ENCODE measurements at places on chromosomes 16 and 17.
A peak's percentile ranks its signal among the peaks of the same experiment; 100 is the strongest.

DNA sequence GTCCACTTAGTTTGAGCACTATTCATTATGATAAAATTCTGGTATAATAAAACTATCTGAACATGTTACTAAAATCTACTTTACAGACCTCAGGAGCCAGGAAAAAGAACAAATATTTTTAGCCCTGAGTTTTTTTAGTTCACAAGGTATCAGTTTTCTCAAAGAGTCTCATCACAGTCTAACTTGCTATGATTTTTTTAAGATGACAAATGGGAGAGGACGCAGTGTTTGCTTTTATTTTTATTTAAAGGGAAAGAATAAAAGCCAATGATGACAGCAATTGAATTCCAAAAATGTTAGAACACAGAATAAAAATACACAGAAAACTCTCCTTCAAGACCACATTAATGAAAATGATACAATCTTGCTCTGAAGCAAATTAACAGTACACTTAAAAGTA is 7.4 kb downstream of the MED13 start:
- DNase-seq = no peak

DNA sequence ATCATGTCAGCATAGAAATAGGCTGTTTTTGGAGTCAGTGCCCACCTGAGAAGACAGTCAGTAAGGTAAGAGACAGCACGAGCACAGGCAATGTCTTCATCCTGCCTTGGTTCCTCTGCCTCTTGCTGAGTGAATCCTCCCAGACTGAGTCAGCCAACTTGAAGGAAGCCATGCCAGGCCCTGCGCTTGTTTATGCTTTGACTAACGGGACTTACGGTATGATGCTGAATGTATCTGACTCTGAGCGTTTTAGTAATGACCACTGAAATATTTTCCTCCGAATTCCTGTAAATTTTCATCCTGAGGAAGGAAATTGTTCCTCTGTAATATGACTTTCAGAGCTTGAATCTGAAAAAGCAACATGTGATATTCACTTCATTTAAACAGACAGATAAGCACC is 18.0 kb downstream of the C17orf67 start:
- no peak for DNase-seq

DNA sequence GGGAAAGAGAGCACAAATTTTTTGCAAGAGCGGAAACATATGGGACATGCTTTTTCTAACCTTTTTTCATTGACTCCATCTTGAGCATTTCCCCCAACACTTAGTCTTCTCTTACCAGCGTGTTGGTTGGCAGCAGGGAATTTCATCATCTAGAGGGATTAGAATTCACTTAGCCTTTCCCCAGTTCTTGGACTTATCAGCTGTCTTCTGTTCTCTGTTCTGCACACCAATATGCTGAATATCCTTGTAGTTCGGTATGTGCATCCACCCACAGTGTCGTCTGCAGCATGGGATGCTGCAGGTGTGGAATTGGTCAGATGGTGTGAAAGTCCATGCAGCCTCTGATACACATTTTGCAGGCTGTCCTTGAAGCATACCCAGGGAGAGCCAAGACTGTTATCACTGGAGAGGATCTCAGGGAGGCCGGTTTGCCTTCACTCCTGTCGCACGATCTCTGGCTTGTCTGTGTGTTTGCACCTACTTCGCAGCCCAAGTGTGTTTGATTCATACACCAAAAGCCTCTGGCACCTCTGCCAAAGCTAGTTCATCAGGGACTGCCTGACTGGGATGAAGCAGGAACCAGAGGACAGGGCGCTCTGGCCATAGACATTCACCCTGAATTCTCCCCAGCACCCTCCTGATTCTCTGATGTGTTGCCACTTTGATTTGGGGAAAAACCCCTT is 93.3 kb downstream of the SOCS1 start:
- DNase-seq = no peak

- DNase-seq = no peak
Observed at GRCh38 chr17:47649972-47650524, 329 bp downstream of the KPNB1 start.

DNA sequence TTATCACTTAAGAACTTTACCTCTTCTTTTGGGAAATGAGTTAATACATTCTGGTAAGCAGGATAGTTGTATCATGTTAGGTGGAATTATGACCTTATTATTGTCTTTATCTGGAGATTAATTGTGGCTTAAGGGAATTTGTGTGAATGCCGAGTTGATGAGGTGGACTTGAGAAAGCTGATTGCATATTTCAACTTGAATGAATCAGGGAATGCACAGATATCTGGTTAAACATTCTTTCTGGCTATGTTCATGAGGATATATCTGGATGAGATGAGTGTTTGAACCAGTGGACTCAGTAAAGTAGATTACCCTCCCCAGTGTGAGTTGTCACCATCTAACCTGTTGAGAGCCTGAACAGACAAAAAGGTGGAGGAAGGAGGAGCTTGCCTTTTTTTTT is 326.1 kb upstream of the GOT2 start:
- DNase-seq = no peak

GRCh38 chr17:6506679-6507231 is 49.6 kb downstream of the PITPNM3 start:
- DNase-seq = no peak

- DNase-seq = no peak
Observed at GRCh38 chr16:23668873-23669272, 9.8 kb upstream of the PLK1 start.

DNA sequence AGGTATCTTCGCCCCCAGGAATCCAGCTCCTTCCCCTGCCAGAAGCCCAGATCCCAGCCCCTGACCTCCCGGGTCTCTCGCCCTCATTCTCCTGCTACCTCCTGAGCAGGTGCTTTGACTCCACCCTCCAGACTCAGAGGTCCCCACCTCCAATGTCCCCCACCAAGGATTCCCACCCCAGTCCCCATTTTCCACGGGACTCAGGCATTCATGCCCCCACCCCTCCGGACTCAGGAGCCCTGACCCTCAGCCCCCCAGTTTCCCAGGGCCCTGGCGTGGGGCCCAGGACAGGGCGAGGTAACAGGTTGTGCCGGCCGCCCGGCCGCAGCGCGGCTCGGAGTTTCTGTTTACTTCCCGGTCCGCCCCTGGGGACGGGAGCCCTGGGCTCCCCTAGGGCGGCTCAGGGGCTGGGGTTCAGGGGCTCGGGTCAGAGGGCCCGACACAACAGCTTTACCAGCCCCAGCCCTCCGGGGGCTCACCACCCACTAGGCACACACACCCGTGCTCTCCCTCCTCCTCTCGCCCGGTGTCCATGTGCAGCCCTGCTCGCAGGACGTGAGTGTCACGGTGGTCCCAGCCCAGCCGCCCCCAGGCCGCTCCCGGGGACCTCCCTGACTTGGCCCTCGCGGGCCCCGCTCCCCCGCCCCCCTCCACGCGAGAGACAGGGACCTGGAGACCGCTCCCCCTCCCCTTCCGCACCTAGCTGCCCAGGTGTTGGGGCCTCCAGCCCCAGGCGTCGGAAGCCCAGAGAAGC is 595 bp downstream of the BICDL2 start:
- DNase-seq = no peak

GRCh38 chr17:47299239-47299910 is 24.4 kb upstream of the EFCAB13 start:
- DNase-seq = no peak

- DNase-seq = peak; percentile 90
Observed at GRCh38 chr17:1577182-1577581, 14.6 kb upstream of the PITPNA start.

DNA sequence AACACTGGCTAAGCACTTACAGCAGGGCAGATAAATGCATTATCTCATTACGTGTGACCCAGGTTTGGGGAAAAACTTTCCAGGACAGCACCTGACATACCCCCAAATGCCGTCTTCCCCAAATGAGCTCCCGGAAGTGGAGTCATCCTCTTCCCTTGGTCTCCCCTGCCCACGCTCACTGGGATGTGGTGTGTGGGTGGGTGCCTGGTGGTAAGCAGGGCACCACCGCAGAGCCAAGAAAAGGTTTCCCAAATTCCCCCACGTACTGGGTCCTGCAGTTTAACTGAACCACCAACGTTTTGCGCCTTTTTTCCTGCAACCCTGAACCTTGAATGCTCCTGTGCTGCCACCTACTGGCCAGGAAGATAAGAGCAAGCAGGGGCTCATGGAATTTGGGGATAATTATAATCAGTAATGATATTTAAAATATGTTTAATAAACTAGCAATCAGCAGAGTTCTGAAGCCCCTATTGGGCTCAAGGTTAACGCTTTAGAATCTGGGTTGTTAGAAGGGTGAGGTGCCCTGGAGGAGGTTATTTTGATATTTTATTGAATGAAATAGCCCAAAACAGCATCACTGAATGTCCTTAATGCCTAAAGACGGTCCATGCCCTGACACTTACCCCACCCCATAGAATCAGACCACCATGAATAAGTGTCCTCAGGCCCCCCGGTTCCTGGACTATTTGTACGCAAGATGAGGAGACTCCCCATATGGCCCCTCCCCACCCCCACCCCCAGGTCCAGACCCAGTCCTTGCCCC is 8.0 kb downstream of the SPPL2C start:
- DNase-seq = peak; percentile 82

GRCh38 chr17:82320956-82321927 is 3.8 kb upstream of the CD7 start:
- DNase-seq = no peak

- DNase-seq = no peak
Observed at GRCh38 chr17:81179220-81179619, 13.2 kb upstream of the AATK start.

- DNase-seq = no peak
Observed at GRCh38 chr17:40565769-40566409, 617 bp upstream of the CCR7 start.

GRCh38 chr17:6384481-6384880 is 50.4 kb downstream of the AIPL1 start:
- no peak for DNase-seq

- DNase-seq = no peak
Observed at GRCh38 chr17:61201211-61201610, 198.4 kb upstream of the TBX2 start.

DNA sequence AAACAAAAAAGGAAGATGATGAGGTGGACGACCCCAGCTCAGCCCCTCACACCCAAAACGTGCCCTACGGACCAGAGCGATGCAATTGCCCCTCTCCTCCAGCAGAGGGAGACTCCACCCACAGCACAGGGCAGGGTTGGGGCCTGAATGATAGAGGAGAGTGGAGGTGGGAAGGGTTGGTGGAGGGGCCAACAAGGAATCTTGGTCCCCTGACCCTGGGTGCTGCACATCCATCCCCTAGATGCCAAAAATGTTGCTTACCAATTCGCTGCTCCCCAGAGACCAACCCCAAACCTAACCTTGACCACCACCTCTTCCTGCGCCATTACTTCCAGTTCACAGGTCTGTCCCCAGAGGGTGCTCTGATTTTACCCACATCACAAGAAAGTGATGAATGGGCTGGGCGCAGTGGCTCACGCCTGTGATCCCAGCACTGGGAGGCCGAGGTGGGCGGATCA is 12.9 kb downstream of the P2RX5 start:
- no peak for DNase-seq

DNA sequence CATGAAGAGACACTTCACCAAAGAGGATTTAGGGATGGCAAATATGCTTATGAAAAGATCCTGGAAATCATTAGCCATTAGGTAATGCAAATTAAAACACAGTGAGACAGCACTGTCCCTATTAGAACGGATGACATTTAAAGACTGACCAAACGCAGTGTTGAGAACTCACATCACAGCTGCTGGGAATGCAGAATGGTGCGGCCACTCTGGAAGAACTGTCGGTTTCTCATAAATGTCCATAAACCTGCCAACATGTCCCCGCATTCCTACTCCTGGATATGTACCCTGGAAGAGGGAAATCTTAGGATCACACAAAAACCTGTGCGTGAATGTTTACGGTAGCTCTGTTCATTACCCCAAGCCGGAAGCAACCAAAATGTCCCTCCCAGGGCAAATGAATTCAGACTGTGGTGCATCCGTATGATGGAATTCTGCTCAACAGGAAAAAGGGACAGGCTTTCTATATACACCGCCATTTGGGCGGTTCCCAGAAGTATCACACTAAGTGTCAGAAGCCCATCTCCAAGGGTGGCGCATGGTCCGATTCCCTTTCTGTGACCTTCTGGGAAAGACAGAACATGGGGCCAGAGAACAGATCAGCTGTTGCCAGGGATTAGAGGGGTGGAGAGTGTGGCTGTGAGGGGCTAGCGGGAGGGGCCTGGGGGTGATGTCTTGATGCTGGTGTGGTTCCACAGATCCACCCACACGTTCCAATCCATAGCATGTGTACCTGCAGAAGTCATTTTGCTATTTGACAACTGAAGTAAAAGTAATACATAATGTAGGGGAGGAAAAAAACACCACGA is 197.2 kb upstream of the CHMP6 start:
- DNase-seq = no peak

DNA sequence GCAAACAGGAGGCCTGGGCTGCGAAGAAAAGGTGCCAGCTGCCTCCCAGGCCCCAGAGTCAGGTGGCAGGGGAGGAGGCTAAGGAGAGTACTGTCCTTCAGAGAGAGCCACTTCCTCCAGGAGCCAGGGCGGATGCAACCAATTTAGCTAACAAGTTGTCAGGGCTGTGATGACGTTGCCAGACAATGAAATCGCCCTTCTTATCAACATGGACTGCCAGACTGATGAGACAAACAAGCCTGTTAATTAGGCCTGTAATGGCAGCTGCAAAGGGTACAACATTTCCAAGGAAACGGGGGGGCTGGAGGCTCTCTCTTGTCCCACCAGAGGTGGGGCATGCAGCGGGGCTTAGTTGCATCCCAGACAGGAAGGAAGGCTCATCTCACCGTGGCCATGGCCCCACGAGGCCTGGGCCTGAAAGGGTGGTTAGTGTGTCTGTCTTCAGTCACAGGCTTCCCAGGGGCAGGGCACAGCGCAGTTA is 111.8 kb downstream of the SDK2 start:
- no peak for DNase-seq

GRCh38 chr17:5545051-5545987 is 39.0 kb downstream of the NLRP1 start:
- no peak for DNase-seq

- no peak for DNase-seq
Observed at GRCh38 chr17:37698132-37698910, 46.5 kb downstream of the HNF1B start.

GRCh38 chr16:79003026-79003609 is 597.4 kb downstream of the MAF start:
- DNase-seq = no peak

- no peak for DNase-seq
Observed at GRCh38 chr17:19244781-19245180, 7.6 kb downstream of the EPN2 start.

DNA sequence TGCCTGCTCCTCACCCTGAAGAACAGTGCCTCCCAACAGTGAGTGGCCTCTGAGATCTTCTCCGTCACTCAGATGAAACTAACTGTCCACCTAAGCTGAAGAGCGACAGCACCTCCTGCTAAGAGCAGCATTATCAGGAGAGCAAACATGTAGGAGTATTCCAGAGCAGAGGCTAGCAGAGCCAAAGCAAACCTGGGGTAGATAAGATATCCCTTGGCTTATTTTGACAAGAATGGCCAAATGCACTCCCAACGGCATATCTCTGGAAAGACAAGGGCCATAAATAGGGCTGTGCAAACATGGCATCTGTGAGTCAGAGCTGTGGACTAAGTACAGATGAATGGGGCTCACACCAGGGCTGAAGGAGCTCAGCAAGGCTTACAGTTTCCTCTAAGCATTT is 96.3 kb downstream of the NDEL1 start:
- no peak for DNase-seq
